Stimulated activated CD8-positive, alpha-beta memory T cell treated with anti-CD3 and anti-CD28 coated beads, Interleukin-4, amount 100 ng/mL, for 1 hour (primary cell): ENCODE measurements at places on chromosomes 2 and 18.

- DNase-seq: peak; percentile 15
Observed at GRCh38 chr18:24075767-24076597, 61.4 kb downstream of the TTC39C start.

- DNase-seq: no peak
Observed at GRCh38 chr18:74604774-74605173, 7.1 kb downstream of the ZNF407 start.

- DNase-seq: no peak
Observed at GRCh38 chr2:167451496-167452289, 563.4 kb downstream of the XIRP2 start.

DNA sequence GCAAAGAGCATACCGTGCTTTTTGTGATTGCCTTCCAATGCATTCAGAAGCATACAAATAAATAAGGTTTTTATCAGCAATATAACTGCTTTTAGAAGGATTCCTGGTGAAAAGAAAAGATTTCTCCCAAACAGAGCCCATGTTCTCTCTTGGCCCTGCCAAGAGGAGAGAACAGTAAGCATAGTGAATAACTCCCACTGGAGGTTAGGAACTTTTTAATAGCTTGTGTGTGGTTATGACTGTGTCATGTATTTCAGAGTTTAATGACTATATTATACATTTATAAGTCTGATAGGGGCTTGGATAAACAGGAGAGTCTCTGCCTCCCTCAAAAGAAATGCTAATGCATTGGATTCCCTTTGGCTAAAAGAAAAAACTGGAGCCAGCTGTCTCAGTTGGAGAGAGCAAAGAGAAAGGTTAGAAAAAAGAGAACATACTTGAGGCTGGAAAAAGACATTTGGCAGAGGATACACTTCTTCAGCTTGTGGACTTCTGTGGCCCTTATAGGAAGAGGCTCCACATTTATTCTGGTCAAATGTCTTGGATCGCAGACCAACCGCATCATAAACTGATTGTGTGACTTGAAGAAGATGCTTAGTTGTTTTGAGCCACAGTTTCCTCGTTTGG, 63.0 kb upstream of the SPRED2 start:
- DNase-seq: no peak

- DNase-seq: no peak
Observed at GRCh38 chr2:46545015-46545839, 65.9 kb downstream of the TMEM247 start.

DNA sequence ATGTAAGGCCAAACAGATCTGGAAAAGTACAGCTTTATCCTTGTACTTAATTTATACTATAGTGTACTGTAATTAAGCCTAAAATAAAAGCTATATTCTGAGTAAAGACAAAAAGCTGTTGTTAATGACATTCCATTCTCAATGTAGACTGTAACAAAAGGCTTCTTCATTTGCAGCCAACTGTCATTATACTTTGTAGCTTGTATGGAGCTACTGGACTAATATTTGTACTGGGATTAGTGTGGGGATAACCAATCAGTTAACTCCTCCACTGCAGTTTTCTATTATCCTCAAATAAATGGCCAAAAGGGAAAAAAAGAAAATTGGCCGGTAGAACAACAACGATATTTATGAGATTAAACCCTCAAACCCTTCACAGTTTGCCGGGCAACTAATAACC, 66.5 kb downstream of the STK39 start:
- DNase-seq: no peak
